Stimulated activated CD4-positive, alpha-beta T cell treated with anti-CD3 and anti-CD28 coated beads, TNF-alpha, amount 100 ng/mL, for 1 hour (primary cell): ENCODE measurements at places on chromosomes 7 and 10.

GRCh38 chr7:26307791-26308190 is 16.1 kb downstream of the SNX10 start:
- DNase-seq: no peak

DNA sequence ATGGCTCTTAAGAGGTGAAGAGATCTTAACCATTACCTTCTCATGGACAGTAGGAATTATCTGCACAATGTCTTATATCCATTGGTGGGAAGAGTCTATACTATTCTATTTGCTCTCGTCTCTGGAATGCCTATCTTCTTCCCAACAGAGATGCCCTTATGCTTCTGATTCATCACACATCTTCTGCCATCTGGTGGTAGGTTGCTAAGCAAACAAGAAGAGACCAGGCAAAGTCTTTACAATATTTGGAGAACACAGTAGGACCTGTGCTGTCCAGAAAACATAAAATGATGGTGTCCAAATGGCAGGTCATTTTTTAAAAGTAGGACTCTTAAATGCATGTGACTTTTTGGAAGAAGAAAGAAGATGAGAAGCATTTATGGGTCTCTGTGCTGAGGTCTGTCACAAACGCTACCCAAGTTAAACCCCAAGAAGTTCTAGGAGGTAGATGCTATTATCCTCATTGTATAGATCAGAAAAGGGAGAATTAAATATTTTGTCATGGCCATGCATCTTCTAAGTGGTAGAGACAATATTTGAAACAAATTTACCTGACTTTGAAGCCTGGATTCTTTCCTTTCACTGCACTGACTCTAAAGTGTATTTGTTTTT is 67.8 kb upstream of the NXPH1 start:
- no peak for DNase-seq

GRCh38 chr10:11023009-11023953 is 5.6 kb downstream of the CELF2 start:
- DNase-seq: no peak

GRCh38 chr10:114308531-114309363 is 69.7 kb downstream of the VWA2 start:
- DNase-seq: no peak

- no peak for DNase-seq
These were observed 37.5 kb downstream of the ARHGAP22 start for GRCh38 chr10:48567346-48567745.

GRCh38 chr7:157414702-157415096 is 77.9 kb downstream of the DNAJB6 start:
- no peak for DNase-seq

DNA sequence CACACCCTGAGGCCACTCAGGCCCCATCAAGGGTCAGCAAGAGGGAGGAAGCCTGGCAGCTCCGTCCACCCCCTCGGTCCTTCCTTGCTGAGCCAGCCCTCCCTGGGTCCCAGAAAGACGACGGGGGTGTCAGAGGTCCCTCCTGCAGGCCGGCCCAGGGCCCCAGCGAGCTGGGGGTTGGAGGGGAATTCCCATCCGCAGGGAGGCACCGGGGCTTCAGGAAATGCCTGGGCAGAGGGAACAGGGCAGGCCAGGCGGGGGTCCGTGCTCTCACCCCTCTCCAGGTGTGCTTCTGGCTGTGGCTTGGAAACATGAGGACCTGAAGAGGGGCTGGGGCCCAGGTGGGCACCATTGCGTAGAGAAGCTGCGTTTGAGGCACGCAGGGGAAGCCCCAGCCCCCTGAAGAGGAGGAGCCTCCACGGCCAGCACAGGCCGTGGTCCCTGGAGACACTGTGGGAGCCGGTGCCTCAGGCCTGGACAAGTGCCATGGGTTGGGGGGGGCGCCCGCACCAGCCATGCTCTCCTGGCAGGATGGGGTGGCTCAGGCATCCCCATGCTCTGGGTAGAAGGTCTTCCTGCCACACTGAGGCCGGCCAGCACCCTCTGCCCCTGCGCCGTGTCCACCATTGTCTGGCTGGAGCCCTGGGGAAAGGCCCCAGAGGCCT is 66.7 kb downstream of the PDGFA start:
- no peak for DNase-seq

DNA sequence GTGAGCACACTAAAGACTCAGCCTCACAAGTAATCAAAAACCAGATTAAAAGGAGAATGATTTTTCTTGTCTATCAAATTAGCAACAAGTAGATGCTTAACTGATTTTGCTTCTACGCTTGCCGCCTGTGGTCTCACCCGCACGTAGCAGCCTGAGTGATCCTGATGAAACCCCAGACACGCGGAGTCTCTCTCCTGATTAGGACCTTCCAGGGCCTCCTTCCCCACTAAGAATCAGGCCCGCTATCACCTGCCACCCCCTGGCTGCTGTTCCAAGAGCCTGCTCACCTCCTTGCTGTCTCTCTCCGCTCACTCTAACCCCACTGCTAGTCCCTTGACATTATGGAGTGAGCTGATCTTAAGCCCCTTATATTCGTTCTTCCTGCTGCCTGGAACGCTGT is 325.9 kb upstream of the NRP1 start:
- no peak for DNase-seq

DNA sequence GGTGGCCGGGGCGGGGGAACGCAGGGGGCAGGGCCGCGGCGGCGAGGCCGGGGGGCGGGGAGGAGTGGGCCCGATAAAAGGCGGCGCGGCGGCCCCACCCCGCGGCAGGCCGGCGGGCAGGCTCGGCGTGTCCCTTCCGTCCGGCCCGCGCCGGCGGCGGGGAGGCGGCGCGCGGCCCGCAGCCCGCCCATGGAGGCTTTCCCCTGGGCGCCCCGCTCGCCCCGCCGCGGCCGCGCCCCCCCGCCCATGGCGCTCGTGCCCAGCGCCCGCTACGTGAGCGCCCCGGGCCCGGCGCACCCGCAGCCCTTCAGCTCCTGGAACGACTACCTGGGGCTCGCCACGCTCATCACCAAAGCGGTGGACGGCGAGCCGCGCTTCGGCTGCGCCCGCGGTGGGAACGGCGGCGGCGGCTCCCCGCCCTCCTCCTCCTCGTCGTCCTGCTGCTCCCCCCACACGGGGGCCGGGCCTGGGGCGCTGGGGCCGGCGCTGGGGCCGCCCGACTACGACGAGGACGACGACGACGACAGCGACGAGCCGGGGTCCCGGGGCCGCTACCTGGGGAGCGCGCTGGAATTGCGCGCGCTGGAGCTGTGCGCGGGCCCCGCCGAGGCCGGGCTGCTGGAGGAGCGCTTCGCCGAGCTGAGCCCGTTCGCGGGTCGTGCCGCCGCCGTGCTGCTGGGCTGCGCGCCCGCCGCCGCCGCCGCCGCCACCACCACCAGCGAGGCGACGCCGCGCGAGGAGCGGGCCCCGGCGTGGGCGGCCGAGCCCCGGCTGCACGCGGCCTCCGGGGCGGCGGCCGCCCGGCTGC is at the start of gene NANOS1:
Gene NANOS1, plus strand, starts transcription at position 102 of the 808 bp plus-strand sequence. Its CDS starts 88 bp downstream, at position 190.
- no peak for DNase-seq

DNA sequence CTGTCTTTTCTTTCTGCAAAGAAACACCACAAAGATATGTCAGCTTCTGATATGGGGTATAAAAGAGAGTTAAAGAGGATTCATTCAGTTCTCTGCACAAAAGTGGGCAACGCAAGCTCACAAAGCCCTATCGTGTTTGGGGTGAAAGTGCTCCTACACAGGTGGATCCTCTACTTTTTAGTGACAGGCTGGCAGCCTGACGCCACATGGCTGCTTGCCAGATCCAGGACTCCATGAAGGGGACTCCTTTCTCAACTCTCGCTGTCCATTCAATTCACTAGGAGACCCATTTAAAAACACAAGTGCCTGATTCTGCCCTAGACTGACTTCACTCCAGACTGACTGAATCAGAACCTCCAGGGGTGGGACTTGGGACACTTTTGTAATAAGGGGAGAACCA is 8.0 kb downstream of the PARP12 start:
- no peak for DNase-seq

- DNase-seq: no peak
These were observed 10.5 kb downstream of the DAGLB start for GRCh38 chr7:6437251-6437650.

- DNase-seq: no peak
These were observed 337.8 kb upstream of the TEX47 start for GRCh38 chr7:89133357-89133756.

DNA sequence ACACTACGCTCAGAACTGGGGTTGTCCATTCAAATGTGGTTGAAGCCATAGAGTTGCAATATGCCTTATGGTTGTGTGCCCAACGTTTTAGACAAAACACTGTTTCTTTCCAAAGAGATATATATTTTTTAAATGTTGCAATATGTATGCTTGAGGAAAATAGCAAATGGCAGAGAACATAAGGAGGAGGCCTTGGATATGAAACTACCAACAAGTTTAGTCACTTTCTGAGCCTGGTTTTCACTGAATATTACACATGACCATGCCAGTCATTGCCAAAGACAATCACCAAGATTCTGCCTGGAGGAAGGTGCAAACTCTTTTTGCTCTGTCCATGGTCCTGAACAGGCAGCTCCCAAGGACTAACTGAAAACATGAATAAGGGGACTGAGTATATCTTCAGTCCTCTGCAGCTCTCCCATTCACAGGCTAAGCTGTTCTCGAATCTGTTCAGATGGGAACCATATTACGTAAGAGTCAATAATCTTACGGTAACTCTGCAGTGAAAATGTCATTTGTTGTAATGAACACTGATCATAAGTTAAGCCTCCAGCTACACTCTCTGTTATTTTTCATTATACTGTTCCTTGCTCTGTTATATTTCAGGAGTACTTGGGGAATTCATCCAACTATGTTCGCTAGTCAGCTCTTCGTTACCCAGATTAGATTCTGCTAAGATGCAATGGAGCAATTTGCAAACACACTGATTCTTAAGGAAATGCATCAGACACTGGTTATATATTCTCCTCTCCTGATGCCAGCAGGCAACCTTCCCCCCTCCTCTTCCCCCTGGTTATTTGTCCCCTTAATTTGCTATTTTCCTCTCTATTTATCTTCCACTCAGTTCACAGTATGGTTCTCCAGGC is 90.7 kb upstream of the C1QL3 start:
- no peak for DNase-seq

- no peak for DNase-seq
These were observed 9.4 kb upstream of the PPIA start for GRCh38 chr7:44787041-44787440.

- no peak for DNase-seq
These were observed 5.3 kb upstream of the REPIN1 start for GRCh38 chr7:150363370-150363769.

DNA sequence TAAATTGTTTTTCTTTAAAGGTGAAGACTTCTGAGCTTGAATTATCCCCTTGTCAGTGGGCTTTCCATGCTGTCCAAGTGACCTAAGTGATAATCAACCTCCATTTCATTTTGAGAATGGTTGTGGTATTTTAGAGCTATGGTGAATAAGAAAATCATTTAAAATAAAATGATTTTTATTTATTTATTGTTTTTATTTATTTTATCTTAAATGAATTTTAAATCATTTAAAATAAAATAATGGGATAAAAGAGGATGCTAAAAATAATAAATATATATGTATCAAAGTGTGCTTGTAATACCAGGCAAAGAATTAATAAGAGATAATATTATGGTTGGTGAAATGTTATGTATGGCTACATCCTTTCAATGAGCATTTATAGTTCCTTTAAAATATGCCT is 24.5 kb downstream of the CAV1 start:
- no peak for DNase-seq
